Hepatocyte (in vitro differentiated cells): ENCODE measurements at places on chromosomes 12 and 14. TPM values are rescaled to one million over a fixed set of nuclear protein-coding genes. Genes with fewer than 3 reads are reported as not detected.

The MUCL1 gene
- not detected in 2 replicates for total RNA-seq

- no peak for DNase-seq
These were observed 34.7 kb downstream of the APPL2 start for GRCh38 chr12:105201299-105201698.

DNA sequence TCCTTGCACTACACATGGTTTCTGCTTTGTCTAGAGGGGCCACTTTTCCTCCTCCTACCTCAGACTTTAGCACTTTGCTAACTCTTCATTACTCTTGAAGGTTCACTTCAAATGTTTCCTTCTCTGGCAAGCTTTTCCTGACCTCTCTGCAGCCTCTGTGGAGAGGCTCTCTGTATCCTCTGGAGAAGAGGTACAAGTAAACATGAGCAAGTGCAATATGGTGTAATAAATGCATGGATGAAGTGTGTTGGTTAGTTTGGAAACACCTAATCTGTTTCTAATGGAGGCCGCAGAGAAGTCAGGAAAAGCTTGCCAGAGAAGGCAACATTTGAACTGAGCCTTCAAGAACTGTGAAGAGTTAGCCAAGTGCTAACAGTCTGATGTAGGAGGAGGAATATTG lies 329.3 kb downstream of the GRIN2B start:
- no peak for DNase-seq

DNA sequence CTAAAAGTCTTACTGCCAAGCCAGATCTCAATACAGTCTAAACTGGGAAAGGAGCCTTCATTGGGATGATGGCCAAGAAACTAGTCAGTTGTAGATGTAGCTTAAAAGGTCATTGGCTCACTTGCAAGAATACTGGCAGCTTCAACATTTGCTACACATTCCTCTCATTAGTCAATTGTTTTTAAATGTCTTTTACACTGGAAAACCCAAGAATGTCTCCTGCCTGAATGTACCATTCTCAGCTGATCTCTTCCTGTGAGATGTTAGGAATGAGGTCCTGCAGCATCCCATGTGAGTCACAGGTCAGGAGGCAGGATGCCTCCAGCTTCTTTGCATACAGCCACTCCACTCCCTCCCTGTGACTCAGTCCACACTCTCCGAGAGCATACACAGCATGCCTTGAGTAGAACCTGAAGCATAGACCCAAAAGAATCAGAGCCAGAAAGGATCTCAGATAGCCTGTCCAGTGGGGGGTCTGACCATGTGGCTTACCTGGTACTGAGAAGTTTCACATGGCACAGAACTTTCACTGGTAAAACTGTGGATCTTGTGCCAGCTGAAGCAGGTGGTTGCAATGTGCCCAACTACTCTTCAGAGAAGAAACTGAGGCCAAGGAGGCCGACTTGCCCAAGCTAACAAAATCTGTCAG lies 56.0 kb upstream of the HECTD1 start:
- peak; percentile 75 for DNase-seq

GRCh38 chr14:70416338-70416724 lies 559 bp downstream of the SYNJ2BP start:
- no peak for DNase-seq

The RNASE8 gene
- not detected in 2 replicates for total RNA-seq

GRCh38 chr12:91836264-91836663 lies 309.4 kb downstream of the BTG1 start:
- no peak for DNase-seq

DNA sequence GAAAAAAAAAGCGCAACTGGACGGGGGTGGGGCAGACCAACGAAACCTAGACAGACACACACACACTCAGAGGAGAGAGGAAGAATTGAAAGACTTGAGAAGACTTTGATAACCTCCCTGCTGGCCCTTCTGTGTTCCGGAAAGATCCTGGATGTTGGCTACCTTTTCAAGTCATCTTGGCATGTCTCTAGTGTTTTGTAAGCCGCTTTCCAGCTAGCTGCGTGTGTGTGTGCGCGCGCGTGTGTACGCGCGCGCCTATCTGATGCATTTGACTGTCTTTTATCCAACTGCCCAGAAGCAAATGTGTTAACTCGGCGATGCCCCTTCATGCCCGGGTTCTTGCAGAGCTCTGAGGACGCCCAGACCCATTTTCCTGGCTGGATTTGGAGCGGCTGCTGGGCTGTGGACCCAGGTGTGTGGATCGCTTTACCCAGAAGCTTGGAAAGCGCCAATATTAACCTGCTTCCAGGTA lies 664 bp downstream of the LRFN5 start:
- peak; percentile 18 for DNase-seq

DNA sequence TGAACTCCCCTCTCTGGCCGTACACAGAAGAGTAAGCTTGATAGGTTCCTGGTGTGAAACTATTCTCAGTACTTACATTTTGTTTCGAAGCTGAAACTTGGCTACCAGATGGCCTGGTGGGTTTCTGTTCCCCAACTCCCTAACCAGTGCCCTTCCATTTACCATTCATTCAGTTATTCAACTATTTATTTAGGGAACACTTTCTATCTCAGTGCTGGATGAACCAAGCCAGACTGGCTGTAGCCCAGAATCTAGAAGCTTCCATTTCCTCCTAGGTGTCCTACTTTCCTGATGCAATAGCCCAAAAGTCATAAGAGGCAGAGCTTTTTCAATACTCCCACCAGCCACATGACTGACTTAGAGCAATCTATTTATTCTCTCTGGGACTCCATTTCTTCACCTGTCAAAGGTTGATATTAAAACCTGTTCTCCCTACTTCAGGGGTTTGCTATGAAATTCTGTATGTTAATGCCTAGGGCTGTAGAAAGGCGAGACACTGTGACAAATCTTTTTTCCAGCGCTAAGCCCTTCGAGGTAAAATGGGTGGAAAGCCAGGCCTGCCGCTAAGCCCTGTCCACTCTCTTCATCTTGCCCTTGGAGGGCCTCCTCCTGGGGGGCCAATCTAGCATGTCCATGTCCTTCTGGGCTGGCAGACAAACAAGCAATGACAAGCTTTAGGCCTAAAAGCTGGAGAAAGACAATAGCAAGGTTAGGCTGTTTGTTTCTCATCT lies 8.1 kb upstream of the IRF2BPL start:
- DNase-seq: no peak

DNA sequence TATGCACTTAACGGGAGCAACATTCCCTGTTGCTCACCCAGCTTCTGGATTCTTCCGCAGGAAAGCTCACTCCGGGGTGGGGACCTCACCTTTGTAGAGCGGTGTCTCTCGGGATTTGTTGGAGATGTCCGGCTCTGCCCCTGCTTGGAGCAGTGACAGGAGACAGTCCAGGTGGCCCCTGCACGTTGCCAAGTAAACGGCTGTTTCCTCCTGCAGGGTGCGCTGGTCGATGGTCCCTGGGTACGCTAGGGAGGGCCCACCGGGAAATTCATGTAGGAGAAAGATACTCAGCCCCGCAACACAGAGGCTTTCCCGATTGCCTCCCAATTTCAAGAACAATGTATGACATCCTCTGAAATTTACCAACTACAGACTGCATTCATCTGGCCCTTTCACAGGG lies 23.1 kb downstream of the ASB2 start:
- DNase-seq: no peak

DNA sequence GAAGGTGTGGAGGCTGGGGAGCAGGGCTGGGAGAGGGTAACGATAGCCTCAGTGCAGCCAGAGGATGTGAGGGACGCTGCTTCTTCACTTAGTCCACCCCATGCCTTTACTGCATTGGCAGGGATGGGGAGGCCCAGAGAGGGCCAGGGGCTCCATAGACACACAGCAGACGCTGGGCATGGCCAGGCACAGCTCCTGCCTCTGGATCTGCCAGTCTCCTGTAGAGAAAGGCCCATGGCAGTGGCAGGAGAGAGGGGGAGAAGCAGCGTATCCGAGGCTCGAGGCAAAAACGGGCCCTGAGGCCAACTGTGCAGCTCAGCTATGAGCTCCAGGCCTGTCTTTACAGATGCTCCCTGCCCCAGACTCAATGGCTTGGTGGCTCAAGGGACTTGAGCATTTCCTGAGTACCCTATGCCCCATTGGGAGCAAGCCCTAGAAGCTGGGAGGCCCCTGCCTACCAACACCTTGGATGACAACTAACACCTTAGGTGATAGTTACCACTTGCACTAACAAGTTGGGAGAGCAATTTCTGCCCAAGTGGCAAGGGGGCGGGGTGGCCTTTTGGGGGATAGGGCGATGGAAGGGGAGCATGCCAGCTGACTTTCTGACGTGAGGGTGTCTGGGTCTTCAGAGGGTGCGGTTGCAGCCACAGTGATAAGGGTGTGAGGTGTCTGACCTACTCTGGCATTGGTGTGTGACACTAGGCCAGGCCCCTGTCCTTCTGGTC lies 5.0 kb upstream of the LBHD2 start:
- no peak for DNase-seq

DNA sequence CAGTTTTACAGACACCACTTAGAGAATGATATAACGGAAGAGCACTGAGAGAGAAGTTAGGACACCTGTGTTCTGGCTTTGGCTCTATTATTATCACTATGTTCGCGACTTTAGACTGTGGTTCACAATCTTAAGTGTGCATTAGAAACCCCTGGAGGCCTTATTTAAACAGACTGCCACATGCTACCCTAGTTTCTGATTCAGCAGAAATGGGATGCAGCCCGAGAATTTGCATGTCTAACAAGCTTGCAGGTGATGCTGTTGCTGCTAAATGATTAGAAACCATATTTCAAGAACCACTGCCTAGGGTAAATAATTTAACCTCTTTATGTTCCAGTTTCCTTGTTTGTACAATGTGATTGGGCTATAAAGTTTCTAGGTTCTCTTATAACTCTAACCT lies 3.6 kb upstream of the RAD51AP1 start:
- no peak for DNase-seq

DNA sequence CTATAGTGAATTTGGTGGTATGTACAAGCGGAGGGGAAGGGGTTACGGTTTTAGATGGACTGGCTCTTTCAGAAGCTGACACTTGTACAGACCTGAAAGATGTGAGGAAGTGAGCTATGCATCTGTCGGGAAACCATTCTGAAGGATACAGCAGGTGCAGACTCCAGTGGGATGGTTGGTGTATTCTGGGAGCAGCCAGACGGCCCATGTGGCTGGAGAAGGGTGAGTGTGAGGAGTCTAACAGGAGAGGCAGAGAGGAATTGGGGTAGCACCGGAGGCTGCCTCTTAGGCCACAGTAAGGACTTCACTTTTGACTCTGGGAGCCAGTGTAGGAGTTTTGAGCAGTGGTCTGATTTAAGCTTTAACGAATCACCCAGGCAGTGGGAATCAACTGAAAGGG lies 90.7 kb downstream of the APAF1 start:
- DNase-seq: no peak

The SLC17A8 gene
- total RNA-seq: 0.10 and 0.40 TPM in 2 replicates

The PSMC6 gene
- 134 and 141 TPM in 2 replicates for total RNA-seq

GRCh38 chr12:28079539-28079938 lies 107.0 kb upstream of the PTHLH start:
- no peak for DNase-seq

The ASB2 gene
- total RNA-seq: 0.53 and 1.8 TPM in 2 replicates

The LYSET gene
- 17.5 and 17.8 TPM in 2 replicates for total RNA-seq

GRCh38 chr12:112153893-112154219 lies 28.5 kb downstream of the TRAFD1 start:
- no peak for DNase-seq

DNA sequence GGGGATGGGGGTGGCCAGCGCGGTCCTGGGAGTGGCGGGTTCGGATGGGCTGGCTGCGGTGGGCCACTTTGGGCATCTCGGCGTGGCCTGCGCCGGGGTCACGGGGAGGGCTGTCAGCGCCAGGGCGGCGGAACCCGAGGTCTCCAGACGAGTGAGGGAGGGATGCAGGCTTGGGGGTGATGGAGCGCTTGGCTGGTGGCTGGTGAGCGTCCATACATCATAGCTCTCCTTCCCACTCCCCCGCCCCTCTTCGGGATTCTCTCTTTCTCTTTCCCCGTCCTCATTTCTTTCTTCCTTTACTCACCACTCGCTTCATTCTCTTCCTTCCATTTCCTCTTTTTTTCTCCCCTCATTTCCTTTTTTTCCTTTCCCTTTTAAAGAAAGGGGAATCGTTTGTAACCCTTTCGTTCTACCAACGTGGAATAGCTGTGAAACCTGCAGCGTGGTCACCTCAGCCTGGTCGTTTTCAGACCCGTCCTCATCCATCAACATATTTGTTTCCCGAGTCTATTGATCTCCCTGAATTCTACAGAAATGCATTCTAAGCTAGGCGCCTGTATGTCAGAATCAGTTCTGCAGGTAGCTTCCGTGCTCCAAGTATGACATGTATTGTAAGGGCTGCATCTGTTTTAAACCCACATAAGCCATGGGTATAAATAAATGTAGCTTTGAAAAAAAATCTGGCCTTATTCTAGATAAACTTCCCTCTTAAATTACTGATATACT lies 260.3 kb upstream of the E2F7 start:
- DNase-seq: peak; percentile 14

The DYNC1H1 gene
- total RNA-seq: 342 and 405 TPM in 2 replicates

The KRT6C gene
- total RNA-seq: 0.07 and 0.32 TPM in 2 replicates

DNA sequence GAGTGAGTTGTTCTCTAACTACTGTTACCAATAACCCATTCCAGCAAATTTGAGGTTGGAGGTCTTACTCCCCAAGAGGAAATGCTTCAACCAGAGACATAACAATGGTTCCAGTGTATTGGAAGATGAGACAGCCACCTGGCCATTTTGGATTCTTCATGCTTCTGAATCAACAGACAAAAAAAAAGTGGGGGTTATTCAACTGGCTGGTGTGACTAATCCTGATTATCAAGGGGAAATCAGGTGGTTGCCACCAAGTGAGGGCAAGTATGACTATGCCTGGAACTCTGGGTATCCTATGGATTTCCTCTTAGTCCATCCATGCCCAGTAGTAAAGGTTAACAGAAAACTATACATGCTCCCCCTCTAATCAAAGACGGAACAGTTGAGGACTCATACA lies 29.9 kb upstream of the ZNF641 start:
- no peak for DNase-seq

DNA sequence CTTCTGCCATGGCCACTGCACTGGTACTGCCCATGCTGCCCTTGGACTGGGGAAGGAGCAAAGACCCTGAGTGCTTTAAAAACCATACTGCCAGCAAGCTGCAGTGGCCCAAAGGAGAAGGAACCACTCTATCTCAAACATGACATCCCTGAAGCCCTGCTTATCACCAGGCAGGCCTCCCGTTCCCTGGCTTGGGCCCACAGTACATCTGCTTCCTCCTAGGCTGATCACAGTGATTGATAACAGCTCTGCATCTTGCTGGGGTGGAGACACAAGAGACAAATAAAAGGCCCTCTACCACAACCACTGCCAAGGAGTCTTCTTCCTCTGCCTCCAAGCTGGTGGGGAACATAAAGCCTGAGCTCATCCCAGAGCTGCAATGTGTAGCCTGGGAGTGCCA lies 567.5 kb downstream of the TRHDE start:
- no peak for DNase-seq

DNA sequence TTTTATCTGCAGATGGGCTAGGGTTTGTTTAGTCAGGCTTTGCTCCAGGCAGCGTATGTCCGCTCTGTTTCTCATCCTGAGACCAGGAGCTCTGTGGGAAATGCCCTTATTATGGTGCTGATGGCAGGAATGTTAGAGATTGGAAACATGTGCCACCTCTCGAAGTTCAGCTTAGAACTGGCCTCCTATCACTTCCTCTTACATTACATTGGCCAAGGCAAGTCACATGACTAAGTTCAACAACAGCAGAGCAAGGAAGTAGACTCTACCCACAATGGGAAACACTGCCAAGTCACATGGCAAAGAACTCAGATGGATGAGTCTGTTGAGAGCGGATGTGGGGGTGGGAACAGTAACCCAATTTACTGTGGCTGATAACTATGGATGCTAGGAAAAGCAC lies 161.9 kb upstream of the WSCD2 start:
- no peak for DNase-seq
